Activated CD4-positive, alpha-beta T cell treated with anti-CD3 and anti-CD28 coated beads, Interleukin-2, amount 10 ng/mL, durations not matched to agents 24 days and 14 days (primary cell): ENCODE measurements at places on chromosomes 6 and 20.

DNA sequence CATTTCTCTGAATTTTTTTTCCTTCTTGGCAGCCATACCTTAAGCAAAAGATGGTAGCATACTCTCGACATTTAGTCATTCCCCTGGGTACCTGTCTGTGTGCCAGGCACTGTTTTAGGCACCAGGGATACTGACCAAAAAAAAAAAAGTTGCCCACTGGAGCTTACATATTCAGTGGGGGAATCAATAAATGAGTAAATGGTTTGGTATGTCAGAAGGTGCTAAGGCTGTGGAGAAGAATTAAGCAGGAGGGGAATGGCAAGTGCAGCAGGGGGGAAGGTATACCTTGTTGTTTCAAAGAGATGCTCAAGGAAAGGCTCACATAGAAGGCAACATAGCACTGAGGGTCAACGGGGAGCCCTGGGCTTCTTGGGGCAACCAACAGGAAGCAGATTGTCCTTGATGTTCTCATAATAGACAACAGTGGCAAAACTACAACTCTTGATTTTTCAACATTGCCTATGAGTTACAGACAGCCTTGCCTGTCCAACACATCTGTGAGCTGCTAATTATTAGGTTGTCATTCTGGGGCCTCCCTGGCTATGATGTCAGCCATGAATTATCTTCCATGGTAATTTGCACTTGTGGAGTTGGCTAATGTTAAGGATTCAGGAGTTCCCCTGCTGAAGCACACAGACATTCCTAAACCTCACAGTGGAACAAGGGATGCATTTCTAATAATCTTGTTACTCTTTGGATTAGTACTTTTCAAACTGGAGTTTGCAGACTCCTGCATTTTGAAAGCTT is 19.6 kb downstream of the NT5E start:
- DNase-seq = no peak

DNA sequence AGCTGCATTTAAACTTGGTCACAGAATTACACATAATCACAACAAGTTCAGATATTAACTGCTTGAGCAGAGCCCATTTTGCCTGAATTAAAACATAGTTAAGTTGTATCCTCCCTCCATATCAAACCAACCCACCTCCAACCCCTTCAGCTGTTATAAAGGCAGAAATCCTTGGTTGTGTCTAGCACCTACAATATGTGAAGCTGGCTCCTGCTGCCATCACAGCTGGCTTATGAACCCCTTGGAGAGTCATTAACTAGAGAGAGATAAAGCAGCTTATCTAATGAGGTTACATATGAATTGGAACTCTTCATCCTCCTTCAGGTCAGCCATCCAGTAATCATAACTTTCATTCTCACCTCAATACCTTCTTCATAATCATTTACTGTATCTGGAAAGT is 101.8 kb downstream of the EPHA7 start:
- no peak for DNase-seq

- no peak for DNase-seq
Observed at GRCh38 chr20:52482044-52482443, 290.5 kb upstream of the ZFP64 start.

DNA sequence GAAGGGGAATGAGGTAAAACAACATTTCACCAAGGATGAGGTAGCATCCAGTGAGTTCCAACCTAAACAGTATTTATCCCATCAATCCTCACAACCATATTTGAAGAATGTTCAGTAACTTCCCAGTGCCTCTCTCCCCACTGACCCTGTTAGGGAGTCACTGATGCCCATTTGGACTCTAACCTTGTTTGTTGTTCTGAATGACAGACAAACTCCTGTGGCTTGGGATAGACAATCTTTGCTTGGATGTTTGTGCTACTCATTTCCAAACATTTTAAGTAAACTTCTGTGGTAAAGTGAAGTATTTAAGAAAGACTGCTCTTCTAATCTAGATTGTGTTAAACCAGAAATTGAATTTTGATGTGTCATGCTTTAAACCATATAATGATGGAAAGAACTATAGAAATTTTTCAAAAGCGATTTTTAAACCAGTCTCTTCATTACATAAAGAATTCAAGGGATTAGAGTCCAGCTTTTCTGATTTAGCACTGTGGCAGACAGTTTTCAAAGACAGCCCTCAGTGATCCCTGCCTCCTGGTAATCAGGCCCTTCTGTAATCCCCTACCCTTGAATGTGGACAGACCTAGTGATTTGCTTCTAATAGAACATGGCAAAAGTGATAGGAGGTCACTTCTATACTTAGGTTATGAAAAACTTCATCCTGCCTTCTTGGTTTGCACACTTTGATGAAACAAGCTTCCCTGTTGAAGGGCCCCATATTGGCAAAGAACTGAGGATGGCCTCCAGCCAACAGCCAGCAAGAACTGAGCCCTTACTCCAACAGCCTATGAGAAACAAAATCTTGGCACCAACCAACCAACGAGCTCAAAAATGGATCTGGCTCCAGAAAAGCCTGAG is 191.6 kb downstream of the DST start:
- DNase-seq = no peak

GRCh38 chr6:33694401-33694931 is 17.0 kb downstream of the UQCC2 start:
- DNase-seq = peak; percentile 82

GRCh38 chr20:25013478-25014380 is 21.2 kb upstream of the APMAP start:
- DNase-seq = no peak

DNA sequence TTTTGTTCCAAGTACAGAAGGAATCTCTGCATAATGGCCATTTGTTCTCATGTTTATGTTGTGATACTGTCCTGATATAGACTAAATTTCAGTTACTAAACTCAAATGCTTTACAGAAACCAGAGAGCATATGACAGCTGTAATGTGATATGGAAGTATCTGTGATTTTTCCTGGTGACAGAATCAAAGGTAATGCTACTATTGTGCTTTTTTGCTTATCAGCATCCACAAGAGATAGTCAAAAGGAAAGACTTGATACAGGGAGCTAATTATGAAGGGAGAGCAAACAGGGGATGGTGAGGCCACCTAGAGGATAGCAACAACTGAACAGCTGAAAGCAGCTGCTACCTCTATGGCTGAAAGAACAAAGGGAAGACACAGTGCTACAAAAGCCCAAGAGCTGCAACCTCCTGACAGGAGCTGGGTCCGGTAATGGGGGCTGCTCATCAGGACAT is 181.4 kb downstream of the PHF3 start:
- no peak for DNase-seq

- DNase-seq = no peak
Observed at GRCh38 chr6:113362301-113363047, 494.7 kb upstream of the MARCKS start.

GRCh38 chr6:84522135-84522549 is 242.3 kb downstream of the TBX18 start:
- DNase-seq = no peak

DNA sequence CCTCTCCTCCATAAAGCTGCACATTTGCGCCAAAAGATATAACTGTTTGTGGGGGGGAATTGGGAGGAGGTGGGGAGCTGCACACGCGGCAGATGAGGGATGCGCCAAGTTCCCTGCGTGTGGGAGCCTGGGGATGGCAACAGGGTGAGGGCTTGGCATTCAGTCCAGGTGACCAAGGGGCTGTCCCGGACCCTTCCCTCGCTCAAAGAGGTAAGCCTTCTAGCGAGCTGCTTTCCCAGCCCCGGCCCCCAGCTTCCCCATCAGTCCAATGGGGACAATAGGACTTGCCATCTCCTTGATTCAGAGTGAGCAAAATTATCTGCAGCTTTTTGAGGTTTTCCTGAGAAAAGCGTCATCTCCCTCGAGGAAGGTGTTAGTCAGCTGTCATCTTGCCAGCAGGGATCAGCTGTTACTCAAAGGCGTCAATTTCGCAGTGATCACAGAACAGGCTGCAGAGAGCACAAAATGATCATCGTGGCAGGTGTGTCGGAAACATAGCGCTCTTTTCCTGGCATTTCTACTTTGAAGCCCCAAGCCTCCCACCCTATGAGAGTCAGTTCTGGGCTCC is 21.3 kb downstream of the ZNF831 start:
- DNase-seq = no peak
